ENCODE measurements at places on chromosomes 2 and 18.

DNA sequence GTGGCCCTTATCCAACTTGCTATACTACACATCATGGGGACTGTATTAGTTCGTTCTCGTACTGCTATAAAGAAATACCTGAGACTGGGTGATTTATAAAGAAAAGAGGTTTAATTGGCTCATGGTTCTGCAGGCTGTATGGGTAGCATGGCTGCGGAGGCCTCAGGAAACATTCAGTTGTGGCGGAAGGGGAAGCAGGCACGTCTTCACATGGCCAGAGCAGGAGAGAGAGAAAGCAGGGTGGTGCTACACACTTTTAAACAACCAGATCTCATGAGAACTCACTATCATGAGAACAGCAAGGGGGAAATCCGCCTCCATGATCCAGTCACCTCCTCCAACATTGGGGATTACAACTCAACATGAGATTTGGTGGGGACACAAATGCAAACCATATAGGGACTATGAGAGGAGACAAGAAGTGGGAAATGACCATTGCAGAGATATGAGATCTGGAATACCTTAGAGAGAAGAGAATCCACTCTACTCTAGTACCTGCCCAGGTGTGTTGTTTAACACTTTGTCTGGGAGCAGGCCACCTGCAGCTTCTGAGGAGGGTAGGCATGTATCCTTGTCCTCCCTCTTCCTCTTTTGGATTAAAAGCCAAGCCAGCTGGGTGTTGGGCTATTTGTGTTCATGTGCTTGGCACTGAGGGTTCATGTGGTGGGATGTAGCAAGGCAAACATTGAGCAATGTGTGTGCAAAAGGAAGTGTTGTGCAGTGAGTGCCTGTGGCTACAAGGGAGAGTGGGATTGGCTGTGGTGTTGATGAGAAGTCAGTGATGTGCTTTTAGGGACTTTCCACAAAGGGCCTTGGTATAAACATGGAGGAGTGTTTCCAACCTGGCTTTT is 22.8 kb downstream of the TTLL4 start:
- DNase-seq, result no peak
- peaks cover 7% of the 10 kb centered on the region for H3K36me3 ChIP-seq
- peaks cover 10% of the 10 kb centered on the region for H3K4me1 ChIP-seq
- H3K27me3 ChIP-seq, result no peaks in the 10 kb centered on the region
- H3K4me3 ChIP-seq, result no peak overlapping the region
- H3K27ac ChIP-seq, result no peak overlapping the region

GRCh38 chr2:196638765-196639164 is 750 bp upstream of the CCDC150 start:
- no peaks in the 10 kb centered on the region for H3K36me3 ChIP-seq
- H3K4me3 ChIP-seq, result peak overlapping the region; percentile 71
- H3K27ac ChIP-seq, result no peak overlapping the region
- peaks cover 4% of the 10 kb centered on the region for H3K4me1 ChIP-seq
- H3K27me3 ChIP-seq, result no peaks in the 10 kb centered on the region

DNA sequence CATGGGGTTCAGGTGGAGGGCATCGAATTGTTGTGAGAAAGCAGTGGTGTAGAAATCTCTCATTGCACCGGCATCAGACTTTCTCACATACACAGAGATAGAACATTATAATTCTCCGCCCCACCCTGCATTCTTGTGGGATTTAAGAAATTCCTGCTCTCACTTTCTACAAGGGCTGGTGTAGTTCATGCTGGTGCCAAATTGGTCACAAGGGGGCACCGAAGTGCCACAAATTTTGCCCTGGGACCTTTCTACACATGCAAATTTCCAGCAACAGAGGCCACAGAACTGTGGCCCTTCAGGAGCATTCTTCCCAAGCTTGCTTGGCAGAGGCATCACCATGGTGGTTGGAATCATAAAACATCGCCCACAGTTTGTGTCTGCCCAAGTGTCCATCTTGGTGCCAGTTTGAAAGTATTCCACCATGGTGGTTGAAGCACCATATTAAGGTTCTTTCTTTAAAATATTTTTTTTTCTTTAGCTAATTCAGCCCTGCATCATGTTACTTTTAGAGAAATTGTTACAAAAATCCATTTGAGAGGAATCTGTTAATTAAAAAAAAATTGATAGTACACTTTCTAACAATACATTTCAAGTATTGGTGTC is 521.2 kb upstream of the FANCL start:
- DNase-seq, result no peak
- H3K27ac ChIP-seq, result no peak overlapping the region
- no peaks in the 10 kb centered on the region for H3K27me3 ChIP-seq
- H3K4me1 ChIP-seq, result no peaks in the 10 kb centered on the region
- H3K4me3 ChIP-seq, result no peak overlapping the region
- H3K36me3 ChIP-seq, result no peaks in the 10 kb centered on the region

DNA sequence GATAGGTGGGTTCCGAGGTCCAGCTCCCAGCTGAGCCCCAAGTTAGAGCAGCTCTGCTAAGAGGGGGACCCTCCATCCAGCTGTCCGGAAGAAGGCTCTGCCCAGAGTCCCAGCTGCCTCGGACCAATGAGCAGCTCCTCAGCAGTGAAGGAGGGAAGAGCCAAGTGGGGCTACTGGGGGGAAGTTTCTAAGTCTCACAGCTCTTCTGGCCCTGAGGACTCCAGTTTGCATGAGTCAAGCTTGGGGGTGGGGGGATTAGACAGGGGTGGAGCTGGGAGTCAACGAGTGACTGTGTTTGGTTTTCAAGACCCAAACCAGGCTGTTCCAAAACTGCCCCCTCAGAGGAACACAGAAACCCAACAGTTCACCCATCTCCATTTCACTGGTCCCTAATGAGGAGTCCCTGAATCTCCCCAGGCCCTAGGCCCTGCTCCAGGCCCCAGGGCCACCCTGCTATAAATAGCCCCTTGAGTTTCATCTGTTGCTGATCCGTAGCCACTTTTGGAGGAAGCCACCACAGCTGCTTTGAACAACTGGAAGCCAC is 100.9 kb downstream of the TNS1 start:
- no peak for DNase-seq
- peaks cover 30% of the 10 kb centered on the region for H3K36me3 ChIP-seq
- peak overlapping the region; percentile 96 for H3K27ac ChIP-seq
- no peaks in the 10 kb centered on the region for H3K27me3 ChIP-seq
- peak overlapping the region; percentile 59 for H3K4me3 ChIP-seq
- peaks cover 100% of the 10 kb centered on the region for H3K4me1 ChIP-seq

DNA sequence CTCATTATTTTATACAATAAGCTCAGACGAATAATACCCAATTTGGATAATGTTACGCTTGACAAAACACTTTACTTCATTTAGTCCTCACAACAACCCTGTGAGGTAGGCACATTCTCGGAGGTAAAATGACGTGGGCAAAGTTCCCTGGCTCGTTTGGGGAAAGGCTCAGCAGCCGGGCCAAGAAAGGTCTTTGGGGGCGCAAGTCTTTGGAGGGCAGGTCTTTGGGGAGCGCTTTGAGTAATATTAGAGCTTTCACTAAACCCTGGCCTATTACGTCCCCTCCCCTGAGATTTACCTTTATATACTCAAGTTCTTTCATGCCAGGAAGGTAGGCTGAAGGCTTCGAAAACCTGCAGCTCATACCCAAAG is 427 bp downstream of the RBKS start:
- no peak for DNase-seq
- H3K36me3 ChIP-seq, result no peaks in the 10 kb centered on the region
- H3K27ac ChIP-seq, result peak overlapping the region; percentile 83
- H3K4me3 ChIP-seq, result peak overlapping the region; percentile 80

DNA sequence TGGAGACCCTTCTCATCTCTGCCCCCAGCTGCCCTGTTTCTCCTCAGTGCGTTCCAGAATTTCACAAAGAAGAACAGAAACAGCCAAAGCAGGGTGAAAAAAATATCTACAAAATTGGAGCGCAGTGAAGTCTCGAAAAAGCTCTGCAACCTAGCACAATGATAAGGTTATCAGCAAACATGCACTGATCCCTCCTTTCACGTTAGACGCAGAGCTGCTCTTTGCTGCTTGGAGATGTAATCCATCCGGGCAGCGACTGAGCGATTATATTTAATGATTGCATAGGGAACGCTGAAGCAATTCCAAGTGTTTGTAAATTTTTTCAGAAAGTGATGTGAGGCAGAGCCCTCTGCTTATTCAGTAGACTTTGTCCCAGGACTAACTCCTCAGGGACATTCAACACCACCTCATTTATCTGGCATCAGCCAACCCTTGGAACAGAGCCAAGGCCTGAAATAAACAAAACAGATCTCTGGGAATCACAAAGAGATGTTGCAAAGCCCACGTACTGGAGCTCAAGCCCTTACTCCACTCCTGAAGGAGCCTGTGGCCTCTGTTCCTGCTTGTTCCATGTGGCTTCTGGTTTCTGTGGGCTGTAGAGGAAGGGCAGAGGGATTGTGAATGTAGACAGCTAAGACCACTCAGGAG is 172.6 kb upstream of the BCL2L11 start:
- H3K36me3 ChIP-seq, result no peaks in the 10 kb centered on the region
- H3K4me3 ChIP-seq, result no peak overlapping the region
- H3K4me1 ChIP-seq, result no peaks in the 10 kb centered on the region
- DNase-seq, result no peak

DNA sequence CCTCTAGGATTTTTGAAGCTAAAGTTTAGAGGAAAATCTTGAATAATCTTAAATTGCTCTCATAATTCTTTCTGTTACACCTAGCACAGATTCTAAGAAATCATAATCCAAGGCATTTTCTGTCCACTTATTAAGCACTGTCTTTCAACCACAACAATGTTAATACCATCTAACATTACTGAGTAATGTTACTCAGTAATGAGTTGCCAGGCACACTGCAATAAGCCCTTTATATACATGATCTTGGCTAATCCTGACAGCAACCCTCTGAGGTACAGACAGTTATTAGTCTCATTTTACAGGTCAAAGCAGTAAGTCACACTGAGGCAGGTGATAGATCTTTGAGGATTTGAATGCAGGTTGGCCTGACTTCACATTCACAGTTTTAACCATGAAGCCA is 291.9 kb downstream of the ALK start:
- H3K4me1 ChIP-seq, result no peaks in the 10 kb centered on the region
- H3K36me3 ChIP-seq, result no peaks in the 10 kb centered on the region
- DNase-seq, result no peak
- H3K27me3 ChIP-seq, result no peaks in the 10 kb centered on the region
- no peak overlapping the region for H3K4me3 ChIP-seq
- no peak overlapping the region for H3K27ac ChIP-seq

DNA sequence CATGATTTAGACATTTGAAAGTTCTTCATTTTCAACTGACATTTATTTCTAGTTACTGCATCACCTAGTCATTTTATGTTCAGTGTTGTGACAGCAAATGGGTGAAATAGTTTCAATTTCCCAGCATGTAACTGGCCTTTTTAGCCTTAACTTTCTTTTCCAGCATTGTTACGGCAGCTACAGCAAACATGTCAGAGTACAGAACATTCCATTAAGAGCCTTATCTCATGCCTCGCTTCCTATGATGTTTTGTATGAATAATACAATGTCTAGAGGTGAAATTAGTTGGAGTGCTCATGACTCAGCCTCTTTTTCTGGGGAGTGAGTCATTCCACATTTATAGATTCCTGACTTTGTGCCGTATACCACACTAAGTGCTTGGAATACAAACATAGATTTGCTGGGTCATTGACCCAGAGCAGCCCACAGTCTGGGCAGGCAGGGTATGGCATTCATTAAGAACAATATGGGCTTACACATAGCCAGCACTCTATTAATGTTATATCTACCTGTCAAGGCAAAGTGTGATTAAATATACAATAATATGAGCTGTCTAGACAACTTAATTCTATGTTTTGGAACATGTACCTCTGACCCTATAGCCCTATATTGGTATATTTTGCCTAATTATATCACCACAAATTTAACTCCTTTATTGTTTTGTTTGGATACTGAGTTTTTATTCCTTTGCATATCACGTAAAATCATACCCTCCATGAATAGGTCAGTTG is 72.2 kb downstream of the MAP2 start:
- H3K36me3 ChIP-seq, result no peaks in the 10 kb centered on the region
- H3K4me3 ChIP-seq, result peak overlapping the region; percentile 44
- no peaks in the 10 kb centered on the region for H3K27me3 ChIP-seq
- peak overlapping the region; percentile 82 for H3K27ac ChIP-seq
- H3K4me1 ChIP-seq, result peaks cover 13% of the 10 kb centered on the region
- DNase-seq, result peak; percentile 11

DNA sequence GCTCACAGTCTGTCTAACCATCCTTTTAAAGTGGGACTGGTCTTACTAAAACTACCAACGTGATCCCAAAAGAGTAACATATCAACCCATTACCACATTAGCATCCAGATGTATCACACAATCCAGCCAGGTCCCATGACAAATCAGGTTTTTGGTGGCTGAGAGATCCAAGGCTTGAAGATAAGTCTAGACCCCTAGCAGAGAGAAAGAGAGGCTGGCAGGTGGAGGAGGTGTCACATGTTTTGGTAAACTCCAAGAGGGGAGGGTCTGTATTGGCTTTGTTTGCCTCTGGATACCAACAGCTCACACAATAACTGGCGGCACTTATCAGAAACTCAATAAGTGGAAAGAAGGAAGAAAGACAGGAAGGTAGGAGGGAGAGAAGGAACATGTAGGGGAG is 357.6 kb downstream of the SS18 start:
- H3K4me3 ChIP-seq, result no peak overlapping the region
- DNase-seq, result no peak
- H3K27ac ChIP-seq, result no peak overlapping the region
- H3K4me1 ChIP-seq, result no peaks in the 10 kb centered on the region

GRCh38 chr2:111897630-111897923 is 830 bp upstream of the MERTK start:
- H3K36me3 ChIP-seq, result no peaks in the 10 kb centered on the region
- peak overlapping the region; percentile 94 for H3K27ac ChIP-seq
- H3K27me3 ChIP-seq, result no peaks in the 10 kb centered on the region
- no peak for DNase-seq
- peaks cover 30% of the 10 kb centered on the region for H3K4me1 ChIP-seq

- no peak overlapping the region for H3K4me3 ChIP-seq
- H3K36me3 ChIP-seq, result no peaks in the 10 kb centered on the region
- peaks cover 6% of the 10 kb centered on the region for H3K4me1 ChIP-seq
- DNase-seq, result no peak
- H3K27me3 ChIP-seq, result no peaks in the 10 kb centered on the region
These were observed 1.6 kb upstream of the SLC5A7 start for GRCh38 chr2:107984707-107985106.

DNA sequence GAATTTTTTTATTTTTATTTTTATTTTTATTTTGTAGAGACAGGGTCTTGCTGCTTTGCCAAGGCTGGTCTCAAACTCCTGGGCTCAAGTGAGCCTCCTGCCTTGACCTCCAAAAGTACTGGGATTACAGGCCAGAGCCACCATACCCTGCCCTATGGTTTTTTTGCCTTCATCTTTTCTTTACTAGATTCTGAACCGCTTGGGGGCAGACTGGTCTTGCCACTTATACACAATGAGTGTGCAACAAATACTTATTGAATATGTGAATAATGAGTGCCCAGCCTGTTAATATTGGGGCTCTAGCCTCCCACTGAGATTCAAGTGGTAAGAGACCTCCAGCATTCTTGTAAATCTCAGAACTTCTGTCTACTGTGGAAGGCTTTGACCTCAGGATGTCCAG is 3.9 kb downstream of the NCK2 start:
- H3K4me1 ChIP-seq, result peaks cover 47% of the 10 kb centered on the region
- H3K27ac ChIP-seq, result no peak overlapping the region
- DNase-seq, result no peak
- no peak overlapping the region for H3K4me3 ChIP-seq

GRCh38 chr2:196263181-196263747 is 91.9 kb upstream of the STK17B start:
- H3K4me1 ChIP-seq, result peaks cover 20% of the 10 kb centered on the region
- DNase-seq, result no peak
- no peak overlapping the region for H3K27ac ChIP-seq
- no peak overlapping the region for H3K4me3 ChIP-seq
- H3K36me3 ChIP-seq, result no peaks in the 10 kb centered on the region

Measured in thoracic aorta (tissue), 2 donors.